ENCODE measurements at places on chromosomes 4 and X. TPM values are rescaled to one million over a fixed set of nuclear protein-coding genes. Genes with fewer than 3 reads are reported as not detected.

The SYN1 gene
- 0.65 TPM for total RNA-seq

The NUDT11 gene
- 11.9 TPM for total RNA-seq

The GAGE2A gene
- not detected for total RNA-seq

The TACR3 gene
- total RNA-seq = not detected

The EDA gene
- total RNA-seq = 1.6 TPM
